ENCODE measurements at places on chromosomes 11 and 22. TPM values are rescaled to one million over a fixed set of nuclear protein-coding genes. Genes with fewer than 3 reads are reported as not detected.

DNA sequence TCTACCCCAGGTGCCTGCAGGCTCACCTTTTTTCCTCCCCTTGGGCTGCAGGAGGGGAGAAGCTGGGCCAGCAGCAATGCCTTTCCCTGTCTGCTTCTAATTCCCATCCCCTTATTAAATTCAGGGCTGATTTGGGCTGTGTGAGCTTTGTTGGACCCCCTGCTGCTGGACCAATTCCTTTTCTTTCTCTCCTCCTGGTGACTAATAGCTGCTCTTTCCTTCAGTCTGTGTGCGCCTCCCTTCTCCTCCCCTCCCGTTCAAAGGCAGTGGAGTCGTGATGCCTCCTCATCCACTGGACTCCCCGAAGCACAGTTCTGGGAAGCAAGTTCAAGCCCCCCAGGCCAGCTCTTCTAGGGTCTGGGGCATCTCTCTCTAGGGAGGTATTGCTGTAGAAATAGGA, 567.9 kb upstream of the CADM1 start:
- no peak for DNase-seq

DNA sequence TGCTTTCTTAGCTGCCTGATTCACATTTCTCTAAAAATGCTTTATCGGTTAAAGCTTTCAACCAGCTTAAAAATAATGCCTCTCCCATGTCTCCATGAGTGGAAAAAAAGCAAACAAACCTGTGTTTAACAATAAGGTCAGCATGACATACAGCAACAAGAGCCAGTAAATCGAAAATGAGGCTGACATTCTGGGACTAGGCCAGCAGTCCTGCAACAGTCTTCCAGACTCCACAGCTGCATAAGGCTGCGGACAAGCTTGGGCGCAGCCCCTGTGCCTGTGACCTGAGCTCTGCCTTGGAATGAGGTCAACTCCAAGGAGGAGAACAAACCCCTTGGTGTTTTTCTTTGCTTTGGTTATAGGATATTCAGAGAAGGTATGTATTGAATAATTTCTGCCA, 95.5 kb downstream of the PGR start:
- no peak for DNase-seq

- DNase-seq = no peak
Measured at GRCh38 chr11:118998822-118999221, 884 bp downstream of the CENATAC start.

GRCh38 chr11:68441466-68442230, 18.9 kb upstream of the PPP6R3 start:
- DNase-seq = no peak

Gene GSTT2B
- total RNA-seq = 9.8 TPM
